ENCODE measurements at places on chromosomes 6 and 20.
A peak's percentile ranks its signal among the peaks of the same experiment; 100 is the strongest.

- no peak for DNase-seq
Measured at GRCh38 chr6:168935628-168936010, 318.0 kb downstream of the THBS2 start.

- DNase-seq, result no peak
Measured at GRCh38 chr6:56660381-56660730, 17.7 kb upstream of the DST start.

GRCh38 chr6:108862479-108863191 is 14.4 kb downstream of the ARMC2 start:
- no peak for DNase-seq

DNA sequence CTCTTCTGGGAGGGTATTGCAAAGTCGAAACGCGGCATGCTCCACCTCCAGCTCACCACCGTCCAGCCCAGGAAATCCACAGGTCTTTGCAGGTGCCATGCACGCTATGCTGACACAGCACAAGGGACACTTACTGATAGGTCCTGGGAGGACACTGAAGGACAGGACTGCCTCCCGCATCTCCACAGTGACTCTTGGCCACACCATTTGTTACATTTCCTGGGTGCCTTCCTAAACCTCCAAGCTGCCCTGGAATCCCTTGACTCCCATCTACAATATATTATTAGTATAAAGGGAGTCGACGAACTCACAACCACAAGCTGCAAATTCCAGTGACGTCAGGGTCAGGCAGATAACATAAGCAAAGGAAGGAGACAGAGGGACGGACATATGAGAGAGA is 106.9 kb downstream of the JPH2 start:
- no peak for DNase-seq

DNA sequence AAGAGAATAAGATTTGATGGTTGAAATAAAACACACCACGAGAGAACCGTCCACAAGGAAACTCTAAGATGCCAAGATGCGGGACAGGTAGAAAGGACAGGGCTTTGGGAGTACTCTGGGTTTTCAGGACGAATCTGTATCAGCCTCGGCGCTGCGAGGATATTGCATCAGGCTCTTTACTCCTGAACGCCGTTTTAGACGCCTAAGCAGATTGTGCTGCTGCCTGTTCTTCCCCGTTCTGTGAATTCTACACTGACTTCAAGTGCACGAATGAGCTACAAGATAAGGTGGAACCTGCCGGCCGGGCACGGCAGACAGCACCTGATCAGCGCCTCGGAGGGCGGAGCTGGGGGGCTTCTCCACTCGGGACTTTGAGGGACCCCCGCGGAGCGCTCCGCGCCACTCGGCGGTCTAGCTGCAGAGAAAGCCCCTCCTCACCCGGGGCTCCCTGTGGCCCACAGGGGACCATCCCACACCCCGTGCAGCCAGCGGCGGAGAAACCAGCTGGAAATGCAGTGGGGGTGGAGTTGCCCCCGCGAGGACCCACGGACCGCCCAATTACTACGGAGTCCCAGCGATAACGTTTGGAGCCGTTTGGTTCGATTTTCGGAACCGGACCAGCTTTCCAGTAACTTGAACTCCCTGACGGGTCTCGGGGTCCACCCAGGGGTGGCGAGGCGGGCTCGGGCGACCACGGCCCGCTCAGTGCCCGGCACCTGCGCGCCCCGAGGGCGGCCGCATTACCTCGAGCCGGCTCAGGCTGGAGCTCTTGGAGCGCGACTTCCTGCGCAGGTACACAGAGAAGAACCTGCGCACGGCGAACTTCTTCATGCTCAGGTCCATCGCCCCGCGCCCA is 646 bp downstream of the RPS6KA2 start:
- DNase-seq, result no peak

DNA sequence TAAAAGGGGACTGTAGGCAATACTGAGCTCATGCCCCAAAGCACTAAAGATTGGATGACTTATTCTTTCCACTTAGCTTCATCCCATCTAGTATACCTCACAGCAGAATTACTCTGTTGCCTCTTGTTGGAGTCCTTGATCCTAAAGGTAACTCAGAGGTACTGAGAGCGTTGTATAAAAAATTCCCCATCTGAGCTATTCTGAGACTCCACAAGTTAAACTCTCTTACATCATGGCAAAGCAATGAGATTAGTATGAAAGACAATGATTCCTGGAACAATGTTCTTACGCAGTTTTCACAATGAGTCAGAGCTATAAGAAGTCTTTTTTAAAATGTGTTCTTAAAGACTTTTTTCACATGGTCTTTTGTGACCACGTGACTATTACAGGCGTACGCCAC is 370.1 kb downstream of the ADGRB3 start:
- no peak for DNase-seq

DNA sequence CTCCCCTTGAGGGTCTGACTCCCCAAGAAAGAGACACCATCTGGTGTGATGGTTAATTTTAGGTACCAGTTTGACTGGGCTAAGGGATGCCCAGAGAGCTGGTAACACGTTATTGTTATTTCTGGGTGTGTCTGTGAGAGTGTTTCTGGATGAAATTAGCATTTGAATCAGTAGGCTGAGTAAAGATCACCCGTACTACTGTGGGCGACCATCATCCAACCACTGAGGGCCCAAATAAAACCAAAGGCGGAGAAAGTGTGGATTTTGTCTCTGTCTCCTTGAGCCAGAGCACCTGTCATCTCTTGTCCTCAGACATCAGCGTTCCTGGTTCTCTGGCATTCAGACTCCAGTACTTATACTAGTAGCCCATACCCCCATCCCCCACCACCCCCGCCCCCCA is 7.9 kb upstream of the CNKSR3 start:
- no peak for DNase-seq

- no peak for DNase-seq
Measured at GRCh38 chr6:64034910-64035655, 399.5 kb downstream of the PHF3 start.

DNA sequence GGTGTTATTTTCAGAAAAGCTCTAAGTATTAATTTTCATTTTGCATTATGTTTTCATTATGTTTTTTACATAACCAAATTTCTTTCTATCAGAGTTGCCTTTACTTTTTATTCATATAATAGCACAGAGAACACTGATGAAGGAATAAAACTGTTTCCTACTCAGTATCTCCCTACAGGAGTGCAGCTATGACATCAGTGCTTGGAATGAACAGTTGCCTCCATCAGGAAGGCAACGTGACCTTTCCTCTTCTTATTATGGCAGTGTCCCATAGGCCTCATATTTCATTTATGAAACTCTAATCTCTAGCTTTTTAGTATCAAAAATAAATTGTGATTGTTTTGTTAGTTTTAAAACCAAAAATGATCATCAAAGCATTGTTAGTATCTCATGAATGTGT is 712.8 kb downstream of the CD109 start:
- no peak for DNase-seq

- no peak for DNase-seq
Measured at GRCh38 chr6:17226786-17227233, 54.4 kb upstream of the RBM24 start.

- no peak for DNase-seq
Measured at GRCh38 chr6:8947900-8948299, 512.6 kb upstream of the SLC35B3 start.

DNA sequence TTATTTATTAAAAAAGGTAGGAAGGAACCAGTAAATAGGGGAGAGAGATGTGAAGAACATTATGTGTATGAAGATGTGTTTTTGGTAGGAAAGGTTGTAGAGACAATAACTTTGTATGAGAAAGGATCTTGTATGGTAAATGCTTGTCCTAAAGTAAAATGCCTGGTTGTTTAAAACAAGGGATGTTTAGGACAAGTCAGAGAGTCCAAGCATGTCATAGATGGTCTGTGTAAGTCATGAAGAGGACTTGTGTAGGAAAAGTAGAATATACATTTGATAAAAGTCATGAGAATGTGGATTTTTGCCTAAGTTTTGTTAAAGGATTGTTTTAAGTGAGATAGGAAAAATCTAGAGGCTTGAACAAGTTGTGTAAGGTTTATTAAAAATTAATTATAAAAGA is 325.1 kb downstream of the CDH26 start:
- no peak for DNase-seq

DNA sequence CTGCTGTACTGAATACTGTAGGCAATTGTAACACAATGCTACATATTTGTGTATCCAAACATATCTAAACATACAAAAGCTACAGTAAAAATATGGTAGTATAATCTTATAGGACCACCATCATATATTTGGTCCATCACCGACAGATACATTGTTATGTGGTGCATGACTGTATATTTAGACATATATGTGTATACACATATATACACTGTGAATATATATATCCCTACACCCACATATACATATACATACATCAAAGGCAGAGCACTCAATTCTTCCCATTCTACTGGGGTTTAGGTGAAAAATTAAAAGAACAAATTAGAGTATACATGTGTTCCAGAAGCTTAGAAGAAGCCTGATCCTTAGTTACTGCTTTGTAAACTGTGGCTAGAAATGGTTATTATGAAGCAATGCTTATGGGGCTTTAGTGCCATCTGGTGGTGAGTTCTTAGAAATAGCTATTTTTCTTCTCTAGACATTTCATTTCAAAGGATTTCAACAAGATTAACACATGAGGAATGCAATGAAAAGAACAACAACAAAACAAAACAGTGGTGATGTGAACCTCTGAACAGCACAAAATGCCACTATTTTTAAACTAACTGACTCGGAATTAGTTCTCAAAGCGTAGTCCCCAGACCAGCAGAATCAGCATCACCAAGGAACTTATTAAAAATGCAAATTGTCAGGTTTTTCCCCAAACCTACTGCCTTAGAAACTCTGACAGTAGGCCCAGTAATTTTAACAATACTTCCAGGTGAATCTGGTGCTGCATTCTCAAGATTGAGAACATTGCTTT is 38.0 kb downstream of the PKHD1 start:
- DNase-seq, result peak; percentile 18

DNA sequence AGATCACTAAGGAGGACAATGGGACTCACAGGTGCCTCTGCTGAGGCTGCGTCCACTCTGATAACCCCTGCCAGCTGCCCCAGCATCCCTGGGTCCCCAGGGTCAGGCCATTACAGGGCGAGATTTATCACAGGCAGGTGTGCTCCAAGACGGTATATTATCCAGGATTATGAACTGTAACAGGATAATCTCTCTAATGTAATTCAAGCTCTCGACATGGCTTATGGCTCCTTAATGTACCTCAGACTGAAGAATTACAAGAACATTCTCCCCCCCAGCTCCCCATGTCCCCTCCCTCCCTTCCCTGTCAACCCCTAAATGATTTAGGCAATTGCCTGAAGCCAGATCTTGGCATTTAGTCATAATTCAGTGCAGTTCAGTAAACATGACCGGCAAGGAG is 86.8 kb downstream of the NCR2 start:
- no peak for DNase-seq

GRCh38 chr6:34227761-34228421 is 8.8 kb upstream of the HMGA1 start:
- no peak for DNase-seq

DNA sequence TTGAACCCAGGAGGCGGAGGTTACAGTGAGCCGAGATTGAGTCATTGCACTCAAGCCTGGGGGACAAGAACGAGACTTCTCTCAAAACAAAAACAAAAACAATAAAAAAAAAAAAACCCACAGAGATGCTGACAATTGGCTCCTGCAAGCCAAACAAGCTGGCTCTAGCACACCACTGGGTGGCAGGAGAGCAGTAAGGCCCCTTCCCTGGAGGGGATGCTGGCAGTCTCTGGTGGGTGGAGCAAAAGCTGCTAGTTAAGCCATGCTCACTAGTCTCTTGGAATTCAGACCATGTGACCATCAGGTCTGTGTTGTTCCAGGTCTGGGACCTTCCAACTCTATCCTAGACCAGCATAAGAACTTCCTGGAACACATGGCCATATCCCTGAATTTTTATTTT is 18.9 kb upstream of the DSN1 start:
- DNase-seq, result peak; percentile 70

GRCh38 chr20:42053350-42053749 is 435.2 kb upstream of the CHD6 start:
- no peak for DNase-seq

DNA sequence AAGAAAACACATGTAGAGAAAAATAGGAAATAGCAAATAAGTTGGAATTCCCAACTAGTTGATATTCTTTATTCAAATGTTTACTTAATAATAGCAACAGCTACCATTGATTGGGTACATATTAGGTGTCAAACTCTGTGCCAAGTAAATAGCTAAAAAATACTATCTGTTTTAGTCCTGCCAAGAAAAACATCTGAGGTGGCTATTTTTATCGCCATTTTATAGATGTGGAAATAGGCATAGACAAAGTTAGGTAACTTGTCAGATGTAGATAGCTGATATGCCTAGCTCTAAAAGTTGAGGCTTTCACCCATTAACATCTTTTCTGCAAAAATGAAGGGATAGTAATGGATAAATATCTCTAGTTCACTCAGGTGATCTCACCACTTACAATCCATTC is 549.2 kb upstream of the ID4 start:
- no peak for DNase-seq

DNA sequence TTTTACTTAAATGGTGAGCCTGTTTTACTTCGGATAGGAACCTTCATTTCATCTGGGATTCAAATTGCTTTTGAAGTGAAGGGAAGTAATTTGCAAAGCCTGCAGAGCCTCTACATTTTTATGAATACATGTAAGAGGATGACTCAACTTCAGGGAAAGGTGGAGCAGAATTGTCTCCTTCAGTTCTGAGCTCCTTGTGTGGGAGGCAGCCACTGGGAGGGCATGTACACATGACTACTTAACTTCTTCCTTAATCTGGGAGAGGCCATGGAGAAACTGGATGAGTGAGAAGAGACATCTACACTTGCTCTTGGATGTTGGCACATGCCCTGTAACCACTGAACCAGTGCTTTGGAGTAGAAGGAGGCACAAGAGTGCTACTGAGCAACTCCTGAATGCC is 145.1 kb upstream of the NRSN1 start:
- DNase-seq, result no peak

- DNase-seq, result no peak
Measured at GRCh38 chr20:11170025-11170424, 496.2 kb upstream of the JAG1 start.

DNA sequence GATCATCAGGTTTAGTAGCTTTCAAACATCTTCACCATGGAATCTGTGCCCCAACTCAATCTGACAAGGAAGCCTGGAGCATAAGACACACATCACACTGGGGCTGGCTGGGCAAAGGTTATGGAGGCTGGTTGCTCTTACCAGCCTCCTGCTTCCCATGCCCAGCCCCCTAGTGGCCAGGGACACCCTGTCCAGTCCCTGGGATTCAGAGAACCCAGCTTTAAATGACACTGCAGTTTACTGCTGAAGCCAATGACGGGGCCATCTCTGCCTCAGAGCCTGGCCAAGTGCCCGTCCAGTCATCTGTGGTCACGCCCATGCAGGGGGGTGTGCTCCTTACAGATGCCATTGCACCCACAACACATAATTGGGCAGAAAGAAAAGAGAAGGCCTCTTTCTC is 272.9 kb downstream of the SMOC2 start:
- peak; percentile 46 for DNase-seq

- no peak for DNase-seq
Measured at GRCh38 chr6:3226042-3226441, 1.4 kb downstream of the TUBB2B start.

DNA sequence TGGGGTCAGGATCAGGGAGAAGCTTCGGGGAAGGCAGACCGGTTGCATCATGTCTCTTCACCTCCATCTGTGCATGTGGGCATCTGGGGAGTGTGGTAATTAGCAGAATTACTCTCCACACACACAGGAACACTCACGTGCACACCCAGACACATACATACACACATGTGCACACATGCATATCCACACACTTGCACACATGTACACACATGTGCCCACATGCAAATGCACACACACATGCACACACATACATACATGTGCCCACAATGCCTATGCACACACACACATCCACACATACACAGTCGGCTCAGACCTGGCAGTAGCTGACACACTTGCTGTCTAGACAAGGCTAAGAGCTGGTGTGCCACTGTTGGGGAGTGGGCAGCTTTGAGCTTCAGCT is 212.3 kb upstream of the PMEPA1 start:
- no peak for DNase-seq
